Inflammatory macrophage treated with lipopolysaccharide for 4 hours (primary cell): ENCODE measurements at places on chromosomes 4 and X.

DNA sequence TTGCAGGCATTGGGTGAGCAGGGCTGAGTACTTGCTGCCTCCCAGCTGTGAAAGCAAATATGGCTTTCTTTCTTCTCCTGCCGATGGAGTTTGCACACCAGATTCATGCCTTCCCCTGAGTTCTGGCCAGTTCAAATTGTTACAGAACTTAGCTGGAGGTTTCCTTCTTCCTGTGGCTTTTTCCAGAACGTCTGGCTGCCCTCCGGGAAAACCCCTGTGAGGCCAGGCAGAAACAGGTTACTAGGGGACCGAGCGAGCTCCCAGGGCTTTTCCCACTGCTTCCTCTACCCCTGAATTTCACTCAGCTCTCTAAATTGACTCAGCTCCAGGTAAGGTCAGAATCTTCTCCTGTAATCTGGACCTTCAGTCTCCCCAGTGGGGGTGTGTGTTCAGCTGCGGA lies 482.4 kb downstream of the C4orf33 start:
- DNase-seq, result no peak

DNA sequence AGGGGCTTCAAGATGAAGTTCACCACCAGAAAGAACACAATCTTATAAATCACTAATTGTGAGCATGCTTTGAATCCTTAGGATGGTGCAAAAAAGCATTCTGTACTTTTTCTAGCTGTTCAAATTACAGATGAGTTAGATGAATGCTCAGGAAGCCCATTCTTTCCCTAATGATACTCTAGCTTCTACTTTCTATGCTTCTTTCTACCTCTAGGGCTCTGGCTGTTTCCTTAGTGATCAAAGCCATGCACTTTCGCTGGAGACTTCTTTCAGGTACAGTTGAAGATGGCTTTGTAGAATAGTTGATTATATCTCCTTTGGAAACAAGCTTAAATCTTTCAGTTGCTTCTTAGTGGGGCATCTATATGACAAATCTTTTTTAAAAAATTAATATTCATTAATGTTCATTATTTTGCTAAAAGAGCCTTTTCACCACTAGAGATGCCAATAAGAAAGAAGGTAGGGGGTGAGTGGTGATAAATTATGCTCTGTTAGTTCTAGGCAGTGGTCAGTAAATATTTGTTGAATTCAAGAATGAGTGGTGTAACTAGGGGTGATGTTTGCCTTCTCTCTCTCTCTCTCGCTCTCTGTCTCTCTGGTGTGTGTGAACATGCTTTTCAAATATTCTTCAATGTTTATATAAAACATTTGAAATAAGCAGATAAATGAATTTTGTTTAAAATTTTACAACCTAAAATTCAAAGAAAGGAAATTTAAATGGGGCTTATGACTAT lies 169.4 kb downstream of the GLUD2 start:
- no peak for DNase-seq

GRCh38 chr4:73036123-73036522 lies 33.4 kb downstream of the COX18 start:
- no peak for DNase-seq

- peak; percentile 37 for DNase-seq
Measured at GRCh38 chrX:38970845-38971244, 169.6 kb downstream of the MID1IP1 start.

GRCh38 chrX:148632444-148632843 lies 132.0 kb downstream of the AFF2 start:
- DNase-seq, result no peak

DNA sequence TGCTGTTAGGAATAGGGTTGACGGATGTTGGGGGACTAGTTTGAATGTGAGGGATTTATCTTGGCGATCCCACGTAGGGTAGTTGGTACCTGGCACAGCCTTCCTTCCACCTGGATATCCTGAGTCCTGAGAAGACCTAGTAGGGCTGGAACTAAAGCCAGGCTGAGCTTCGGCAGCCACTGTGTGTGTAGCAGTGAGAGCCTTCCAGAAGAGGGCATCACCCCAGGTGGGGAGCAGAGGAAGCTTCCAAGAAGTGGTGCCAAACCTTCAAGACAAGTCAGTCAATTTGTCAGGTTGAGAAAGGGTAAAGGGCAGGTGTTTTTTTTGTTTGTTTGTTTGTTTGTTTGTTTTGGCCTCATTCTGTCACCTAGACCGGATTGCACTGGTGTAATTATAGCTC lies 1.2 kb upstream of the FGFBP2 start:
- DNase-seq, result no peak

DNA sequence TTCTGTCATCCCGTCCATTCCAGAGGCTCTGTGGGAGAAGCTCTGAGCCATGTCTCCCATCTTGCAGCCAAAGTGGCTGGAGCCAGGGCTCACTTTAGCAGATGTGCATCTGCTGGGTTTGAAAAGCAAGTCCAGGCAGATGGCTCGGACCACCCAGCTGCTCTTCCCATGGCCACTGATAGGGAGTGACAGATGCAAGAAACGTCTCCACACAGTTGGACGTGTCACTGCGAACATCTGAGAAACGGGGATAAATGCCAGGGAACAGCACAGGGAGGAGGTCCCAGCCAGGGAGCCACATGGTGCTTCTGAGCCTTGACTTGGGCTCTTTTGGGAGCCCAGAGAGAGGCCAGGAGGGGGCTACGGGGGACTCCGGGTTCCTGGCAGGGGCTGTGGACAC lies 242.3 kb downstream of the AFAP1 start:
- no peak for DNase-seq

GRCh38 chr4:156800463-156800862 lies 171.1 kb downstream of the PDGFC start:
- DNase-seq, result no peak

- DNase-seq, result no peak
Measured at GRCh38 chr4:1494416-1495315, 88.4 kb upstream of the NKX1-1 start.

- peak; percentile 52 for DNase-seq
Measured at GRCh38 chrX:154334496-154334895, 38.9 kb downstream of the TKTL1 start.

DNA sequence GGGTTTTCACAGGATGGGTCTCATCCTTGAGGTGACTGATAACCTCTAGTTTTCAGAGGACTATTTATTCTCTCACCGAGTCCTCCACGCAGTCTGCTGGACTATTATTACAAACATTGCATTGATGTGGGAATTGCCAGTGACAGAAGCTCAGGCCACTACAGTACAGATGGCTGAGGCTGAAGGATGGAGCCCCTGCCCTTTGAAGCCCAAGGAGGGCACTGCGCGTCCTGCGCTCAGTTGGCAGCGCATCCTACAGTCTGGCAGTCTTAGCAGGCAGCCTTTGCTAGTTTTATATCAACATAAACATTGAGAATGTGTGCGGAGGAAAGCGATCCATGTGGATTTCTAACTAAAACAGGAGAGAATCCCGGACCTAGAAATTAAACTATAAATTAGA lies 1.5 kb upstream of the RELL1 start:
- DNase-seq, result no peak

DNA sequence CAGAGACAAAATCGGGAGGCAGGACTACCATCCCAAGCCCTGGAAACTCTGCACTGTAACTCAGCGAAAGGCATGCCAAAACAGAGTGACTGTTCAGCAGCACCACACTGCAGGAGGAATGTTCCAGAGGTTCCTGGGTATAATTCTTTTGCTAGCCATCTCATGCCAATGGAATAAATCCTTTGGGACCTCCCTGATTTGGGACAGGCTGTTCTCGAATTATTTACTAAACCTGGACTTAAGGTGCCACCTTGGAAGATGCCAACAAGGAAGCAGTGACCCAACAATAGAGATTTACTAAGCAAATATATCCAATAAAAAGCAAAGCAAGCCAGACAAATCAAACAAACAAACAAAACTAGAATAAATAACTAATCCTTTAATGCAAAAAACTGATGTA lies 9.3 kb downstream of the AADAT start:
- DNase-seq, result no peak

DNA sequence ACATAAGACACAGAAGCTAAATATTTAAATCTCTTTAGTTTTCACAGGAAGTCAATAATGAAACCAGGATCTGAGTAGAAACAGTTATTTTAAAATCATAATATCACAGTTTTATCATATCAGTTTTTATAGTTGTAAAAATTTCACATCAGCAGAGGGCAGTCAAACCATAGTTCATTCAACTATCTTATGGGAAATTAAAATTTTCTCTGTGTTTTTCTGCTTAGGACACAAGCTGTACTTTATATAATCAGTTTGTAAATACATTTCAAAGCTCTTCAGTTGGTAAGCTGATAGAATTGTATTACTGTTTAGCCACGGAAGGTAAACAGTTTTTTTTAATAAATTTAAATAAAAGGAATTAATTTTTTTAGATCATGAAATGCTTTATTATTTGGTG lies 204.8 kb upstream of the NUDT6 start:
- peak; percentile 6 for DNase-seq

DNA sequence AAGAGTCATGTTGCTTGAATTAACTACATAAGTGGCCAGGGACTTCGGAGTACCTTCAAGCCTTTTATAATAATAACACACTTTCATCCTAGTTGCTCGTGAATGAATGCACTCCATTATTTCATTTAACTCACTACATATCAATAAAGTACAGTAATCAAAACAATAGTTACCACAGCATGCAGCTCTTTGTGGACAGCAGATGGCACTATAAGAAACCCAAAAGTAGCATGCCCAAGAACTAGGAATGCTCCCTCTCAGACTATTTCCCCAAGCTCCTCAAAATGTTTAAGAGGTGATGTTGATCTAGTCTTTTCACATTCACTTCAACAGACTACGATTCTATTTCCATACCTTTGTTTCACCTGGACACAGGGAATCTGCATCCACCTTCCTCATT lies 500.8 kb upstream of the DIAPH2 start:
- no peak for DNase-seq

DNA sequence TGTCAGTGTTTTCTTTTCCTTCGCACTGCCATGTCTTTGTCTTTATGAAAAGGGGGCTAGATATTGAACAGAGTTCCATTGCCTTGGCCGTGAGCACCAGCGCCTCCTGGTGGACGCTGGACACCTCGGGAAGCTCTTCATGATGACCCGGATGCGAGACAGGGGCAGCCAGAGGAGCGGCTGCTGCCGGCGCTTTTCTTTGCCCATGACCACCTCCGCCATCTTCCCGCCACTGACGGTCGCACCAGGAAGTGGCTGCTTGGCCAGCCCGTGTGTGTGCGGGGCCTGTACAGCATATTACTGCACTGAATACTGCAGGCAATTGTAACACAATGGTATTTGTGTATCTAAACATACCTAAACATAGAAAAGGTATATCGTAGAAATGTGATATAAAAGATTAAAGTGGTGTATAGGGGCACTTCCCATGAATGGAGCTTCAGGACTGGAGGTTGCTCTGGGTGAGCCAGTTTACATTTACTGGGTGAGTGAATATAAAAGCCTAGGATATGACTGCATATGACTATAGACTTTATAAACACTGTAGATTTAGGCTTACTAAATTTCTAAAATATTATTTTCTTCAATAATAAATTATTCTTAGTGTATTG lies 15.8 kb upstream of the GRIA2 start:
- peak; percentile 25 for DNase-seq

DNA sequence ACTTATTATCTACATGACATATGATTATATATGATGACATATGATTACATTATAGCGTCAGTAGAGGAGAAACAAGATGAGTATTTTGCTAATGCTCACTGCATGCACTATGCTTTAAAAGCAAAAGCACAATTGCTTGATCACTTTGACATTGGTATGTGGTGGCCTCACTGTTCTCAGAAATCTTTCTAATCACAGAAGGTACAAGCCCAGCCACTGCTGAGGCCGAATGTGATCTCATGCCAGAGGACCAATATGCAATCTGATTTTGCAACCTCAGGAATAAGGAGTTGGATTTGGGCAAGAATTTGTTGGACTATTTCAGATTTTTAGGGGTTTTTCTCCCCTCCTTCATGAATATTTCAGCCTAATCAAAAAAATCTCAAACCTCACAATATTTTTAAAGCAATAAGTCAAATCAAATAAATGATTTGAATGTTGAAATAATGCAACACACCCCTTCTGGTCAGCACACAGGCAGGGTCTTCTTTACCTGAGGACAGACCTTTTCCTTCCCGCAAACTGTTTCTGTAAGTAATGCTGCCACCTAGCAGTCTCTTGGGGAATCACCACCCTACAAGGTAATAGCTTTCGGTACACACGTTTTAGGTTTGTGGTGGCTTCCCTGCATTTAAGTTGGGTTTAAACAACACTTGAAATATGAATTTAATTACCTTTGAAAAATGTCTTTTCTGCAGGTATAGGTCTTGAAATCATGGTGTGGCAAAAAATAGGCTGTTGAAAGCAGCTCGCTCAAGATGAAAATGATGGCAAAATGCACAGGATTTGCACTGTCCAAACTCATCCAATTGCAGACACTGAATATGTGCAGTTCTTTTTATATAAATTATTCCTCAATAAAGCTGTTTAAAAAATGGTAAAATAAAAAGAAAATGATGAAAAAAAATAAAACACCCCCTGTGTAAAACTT lies 4.8 kb upstream of the CXCL13 start:
- DNase-seq, result peak; percentile 30

DNA sequence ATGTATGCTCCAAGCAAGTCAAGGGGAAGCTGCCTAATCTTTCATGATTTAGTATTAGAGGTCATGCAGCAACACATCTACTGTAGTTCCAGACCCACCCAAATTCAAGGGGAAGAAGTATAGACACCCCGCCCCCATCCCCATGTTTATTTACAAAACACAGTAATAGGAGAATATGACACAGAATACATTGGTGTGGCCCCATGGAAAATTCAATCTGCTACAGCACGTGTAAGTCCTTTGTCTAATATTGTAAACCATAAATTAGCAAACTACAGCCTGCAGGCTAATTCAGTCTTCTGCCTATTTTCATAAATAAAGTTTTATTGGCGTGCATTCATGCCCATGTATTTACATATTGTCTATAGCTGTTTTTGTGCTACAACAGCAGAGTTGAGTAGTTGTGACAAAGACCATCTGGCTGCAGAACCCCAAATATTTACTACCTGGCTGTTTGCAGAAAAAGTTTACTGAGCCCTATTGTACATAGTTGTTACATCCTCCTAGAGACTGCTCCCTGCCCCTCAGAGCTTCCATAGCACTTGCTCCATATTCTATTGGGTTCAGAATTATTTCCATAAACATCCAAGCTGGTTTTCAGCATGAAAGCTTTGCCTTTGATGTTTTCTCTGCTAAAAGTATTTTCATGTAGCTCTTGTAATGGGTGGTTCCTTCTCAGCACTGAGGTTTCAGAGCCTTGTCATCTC lies 326.8 kb upstream of the CPEB2 start:
- DNase-seq, result no peak

DNA sequence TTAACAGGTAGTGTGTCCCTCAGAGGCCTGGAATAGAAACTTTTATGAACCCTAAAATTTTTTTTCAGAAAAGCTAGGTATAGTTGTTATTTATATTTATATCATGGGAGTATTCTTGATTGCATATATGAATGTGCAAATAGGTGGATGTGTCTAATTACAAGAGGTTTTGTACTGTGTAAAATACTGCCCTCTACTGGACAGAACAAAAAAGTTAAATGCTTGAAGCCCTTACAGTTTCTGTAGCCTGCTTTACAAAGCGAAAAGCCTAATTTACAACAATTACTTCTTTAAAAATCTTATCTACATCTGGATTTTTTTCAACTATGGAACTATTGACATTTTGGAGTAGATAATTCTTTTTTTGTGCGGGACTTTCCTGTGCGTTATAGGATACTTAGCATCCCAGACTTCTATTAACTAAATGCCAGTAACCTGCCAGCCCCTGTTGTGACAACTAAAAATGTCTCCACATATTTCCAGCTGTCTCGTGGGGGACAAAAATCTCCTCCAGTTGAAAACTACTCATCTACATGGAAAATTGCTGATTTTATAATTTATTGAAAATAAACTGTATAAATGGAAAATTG lies 35.1 kb downstream of the ENPEP start:
- DNase-seq, result peak; percentile 66

- DNase-seq, result no peak
Measured at GRCh38 chr4:152415980-152416379, 119.9 kb downstream of the FBXW7 start.

- DNase-seq, result no peak
Measured at GRCh38 chr4:119671205-119671604, 42.6 kb upstream of the PDE5A start.
